ENCODE measurements at places on chromosomes 2 and 18.

DNA sequence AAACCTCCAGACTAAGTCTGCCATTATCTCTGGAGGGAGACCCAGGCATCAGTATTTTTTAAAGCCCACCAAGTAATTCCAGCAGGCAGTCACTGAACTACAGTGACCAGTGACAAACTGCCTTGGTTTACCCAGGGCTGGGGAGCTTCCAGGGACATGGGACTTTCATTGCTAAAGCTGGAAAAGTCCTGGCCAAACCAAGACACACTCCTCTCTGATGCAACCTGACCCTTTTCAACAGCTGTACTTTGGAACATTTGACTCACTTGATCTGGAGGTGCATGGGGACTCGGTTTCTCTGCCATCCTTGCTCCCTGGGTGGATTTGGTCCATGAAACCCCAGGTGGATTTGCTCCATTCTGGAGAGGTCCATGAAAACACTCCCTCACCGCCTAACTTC is 7.0 kb downstream of the MRO start:
- no peak for DNase-seq

- no peak for DNase-seq
Observed at GRCh38 chr2:177264209-177264692, 276 bp downstream of the NFE2L2 start.

DNA sequence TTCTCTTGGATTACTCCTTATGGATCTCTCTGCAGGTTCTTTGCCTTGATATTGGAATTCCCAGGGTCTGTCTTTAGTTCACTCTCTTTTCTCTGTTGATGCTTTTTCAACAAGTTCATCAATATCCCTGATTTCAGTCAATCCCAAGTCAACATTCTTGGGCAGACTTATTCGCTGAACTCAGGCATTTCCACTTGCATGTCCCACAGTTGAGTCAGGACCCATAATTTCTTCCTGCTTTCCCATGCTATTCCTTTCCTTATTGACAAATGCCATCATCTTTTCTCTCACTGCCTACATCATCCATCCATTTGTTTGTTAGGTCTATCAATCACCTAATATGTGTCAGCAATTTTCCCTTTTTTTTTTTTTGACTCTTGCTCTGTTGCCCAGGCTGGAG is 11.6 kb downstream of the GPD2 start:
- no peak for DNase-seq

- DNase-seq, result no peak
Observed at GRCh38 chr2:216564611-216565010, 66.0 kb downstream of the RPL37A start.

DNA sequence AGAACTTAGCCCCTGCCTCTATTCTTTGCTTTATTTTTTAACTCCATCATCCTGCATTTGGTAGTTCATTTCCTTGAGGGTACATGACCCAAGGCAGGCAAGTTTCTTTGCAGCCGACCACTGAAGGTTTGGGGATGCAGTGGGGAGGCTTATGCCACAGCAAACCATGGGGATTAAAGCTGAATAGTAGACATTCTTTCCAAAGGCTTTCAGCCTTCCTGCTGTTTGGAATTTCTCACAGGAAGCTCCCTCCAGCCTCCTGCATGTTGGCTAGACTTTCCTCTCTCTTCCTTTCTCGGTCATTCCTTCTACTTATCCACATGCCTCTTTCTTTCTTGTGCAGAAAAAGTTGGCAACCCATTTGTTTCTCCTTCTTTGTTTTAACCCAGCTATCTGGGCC is 77.3 kb downstream of the SOCS6 start:
- DNase-seq, result no peak

- no peak for DNase-seq
Observed at GRCh38 chr2:118565786-118566540, 281.5 kb downstream of the EN1 start.

GRCh38 chr2:233468047-233468740 is 98.4 kb downstream of the USP40 start:
- DNase-seq, result no peak

GRCh38 chr18:31741097-31741735 is 19.5 kb downstream of the SLC25A52 start:
- DNase-seq, result no peak

DNA sequence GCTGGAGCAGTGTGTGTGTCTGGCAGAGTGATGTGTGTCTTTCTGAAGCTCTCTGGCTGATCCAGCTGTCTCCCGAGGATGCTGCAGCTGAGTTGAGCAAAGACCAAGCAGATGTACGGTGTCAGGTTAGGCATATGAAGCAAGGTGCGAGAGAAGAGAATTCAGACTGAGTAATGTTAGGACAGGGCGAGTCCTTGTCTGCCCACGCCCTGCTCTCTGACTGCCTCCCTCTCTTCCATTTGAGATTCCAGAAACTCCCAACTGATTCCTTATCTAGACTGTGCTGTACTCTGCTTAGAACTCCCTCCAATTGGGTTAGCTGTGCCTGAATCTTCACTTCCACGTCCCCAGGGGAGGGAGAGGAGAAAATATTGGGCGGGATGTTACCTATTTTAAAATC is 25.7 kb upstream of the LPIN1 start:
- DNase-seq, result no peak

All from cortex of kidney (tissue), 1 donor.